NCI-H1436 treated with DMSO at 0.1 percent for 48 hours (cell line): ENCODE measurements at places on chromosomes 5 and 9.
A peak's percentile ranks its signal among the peaks of the same experiment; 100 is the strongest.

DNA sequence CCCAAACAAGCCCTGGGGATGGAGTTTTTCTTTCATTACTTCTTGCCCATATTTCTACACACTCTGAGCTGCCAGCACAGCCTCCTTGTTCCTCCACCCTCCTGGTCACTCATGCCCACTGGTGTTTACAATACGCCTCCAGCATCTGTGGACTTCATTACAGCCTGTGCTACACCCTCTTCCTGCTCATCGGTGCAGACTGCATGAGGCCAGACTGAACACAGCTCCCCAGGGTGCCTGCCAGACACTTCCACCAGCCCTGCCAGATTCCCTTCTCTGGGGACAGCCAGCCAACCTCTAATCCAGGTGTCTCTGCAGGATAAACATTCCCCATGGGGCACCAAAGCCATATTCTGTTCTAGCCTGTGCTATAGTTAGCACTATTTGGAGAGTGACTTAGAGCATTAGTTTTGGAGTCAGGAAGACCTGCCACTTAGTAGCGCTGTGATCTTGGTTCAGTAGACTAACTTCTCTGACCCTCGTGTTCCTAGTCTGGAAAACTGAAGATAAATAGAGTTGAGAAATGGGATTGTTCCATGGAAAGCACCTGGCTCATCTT is 163.8 kb upstream of the KLF4 start:
- DNase-seq = peak; percentile 42

DNA sequence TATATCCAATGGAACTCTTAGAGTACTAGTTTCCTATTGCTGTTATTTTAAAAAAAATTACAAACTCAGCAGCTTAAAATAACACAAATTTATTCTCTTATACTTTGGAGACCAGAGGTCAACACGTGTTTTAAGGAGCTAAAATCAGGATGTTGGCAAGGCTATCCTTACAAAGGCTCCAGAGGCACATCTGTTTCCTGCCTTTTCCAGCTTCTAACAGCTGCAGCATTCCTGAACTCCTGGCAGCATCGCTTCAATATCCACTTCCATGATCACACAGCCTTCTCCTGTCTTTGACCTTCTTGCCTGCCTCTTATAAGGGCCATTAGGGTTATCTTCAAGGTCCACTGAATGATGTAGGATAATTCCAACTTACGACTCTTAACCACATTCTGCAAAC is 92.2 kb upstream of the CCNG1 start:
- DNase-seq = no peak

DNA sequence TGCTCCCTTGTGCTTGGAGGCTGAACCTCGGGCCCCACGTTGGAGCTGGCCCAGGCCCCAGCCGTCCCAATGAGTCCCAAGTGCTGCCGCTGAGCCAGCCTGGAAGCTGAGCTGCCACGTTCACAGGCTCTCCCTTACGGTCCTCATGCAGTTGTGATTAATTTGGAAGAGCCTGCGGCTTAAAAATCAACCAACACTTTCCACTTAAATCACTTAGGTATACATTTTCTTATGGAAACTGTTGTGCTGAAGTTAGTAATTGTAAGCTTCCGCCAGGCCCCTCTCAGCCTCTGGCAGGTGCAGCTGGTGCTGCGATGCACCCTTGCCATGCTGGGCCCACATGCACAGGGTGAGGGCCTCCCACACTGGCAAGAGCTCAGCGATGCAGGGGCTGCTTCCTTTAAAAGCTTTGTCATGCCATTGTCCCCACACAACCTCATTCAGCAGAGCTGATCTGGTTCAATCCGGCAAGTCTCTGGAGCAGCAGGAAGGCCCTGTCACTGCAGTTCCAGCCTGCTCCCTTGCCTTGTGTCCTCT is 61.0 kb downstream of the IPPK start:
- DNase-seq = peak; percentile 12

DNA sequence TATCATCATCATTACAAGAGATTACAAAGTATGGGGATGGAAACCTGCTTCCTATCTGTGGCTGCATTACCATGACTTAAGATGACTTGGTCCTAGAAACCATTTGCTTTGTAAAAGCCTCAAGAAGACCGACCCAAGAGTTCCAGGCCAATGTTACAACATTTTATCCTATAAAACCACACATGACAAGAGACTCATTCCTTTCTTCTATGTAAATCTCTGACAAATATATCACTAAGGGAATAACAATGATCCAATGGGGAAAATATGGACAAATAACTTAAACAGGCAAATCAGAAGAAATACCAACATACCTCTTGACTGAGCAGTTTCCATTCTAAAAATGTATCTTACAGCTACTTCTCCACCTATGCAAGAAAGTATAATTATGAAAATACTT is 44.3 kb upstream of the VPS13A start:
- DNase-seq = no peak

DNA sequence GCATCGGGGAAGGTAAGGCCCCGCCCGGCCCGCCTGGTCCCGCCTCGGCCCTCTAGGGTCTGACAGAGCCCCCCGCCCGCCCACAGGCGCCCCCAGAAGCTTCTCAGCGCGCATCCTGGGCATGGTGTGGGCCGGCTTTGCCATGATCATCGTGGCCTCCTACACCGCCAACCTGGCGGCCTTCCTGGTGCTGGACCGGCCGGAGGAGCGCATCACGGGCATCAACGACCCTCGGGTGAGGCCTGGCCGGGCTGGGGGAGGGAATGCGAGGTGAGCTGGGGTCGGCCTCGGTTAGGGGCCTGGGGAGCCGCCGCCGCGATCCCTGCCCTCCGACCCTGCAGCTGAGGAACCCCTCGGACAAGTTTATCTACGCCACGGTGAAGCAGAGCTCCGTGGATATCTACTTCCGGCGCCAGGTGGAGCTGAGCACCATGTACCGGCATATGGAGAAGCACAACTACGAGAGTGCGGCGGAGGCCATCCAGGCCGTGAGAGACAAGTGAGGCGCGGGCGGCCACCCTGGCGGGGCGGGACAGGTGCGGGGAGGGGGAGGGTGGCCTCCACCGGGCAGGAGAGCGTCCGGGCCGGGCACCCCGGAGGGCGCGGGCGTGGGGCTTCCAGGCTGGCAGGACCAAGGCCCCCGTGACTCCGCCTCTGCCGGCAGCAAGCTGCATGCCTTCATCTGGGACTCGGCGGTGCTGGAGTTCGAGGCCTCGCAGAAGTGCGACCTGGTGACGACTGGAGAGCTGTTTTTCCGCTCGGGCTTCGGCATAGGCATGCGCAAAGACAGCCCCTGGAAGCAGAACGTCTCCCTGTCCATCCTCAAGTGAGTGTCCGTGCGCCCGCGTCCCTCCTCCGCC is 7.1 kb downstream of the LRRC26 start:
- no peak for DNase-seq

GRCh38 chr9:76444322-76444929 is 14.6 kb upstream of the GCNT1 start:
- no peak for DNase-seq

DNA sequence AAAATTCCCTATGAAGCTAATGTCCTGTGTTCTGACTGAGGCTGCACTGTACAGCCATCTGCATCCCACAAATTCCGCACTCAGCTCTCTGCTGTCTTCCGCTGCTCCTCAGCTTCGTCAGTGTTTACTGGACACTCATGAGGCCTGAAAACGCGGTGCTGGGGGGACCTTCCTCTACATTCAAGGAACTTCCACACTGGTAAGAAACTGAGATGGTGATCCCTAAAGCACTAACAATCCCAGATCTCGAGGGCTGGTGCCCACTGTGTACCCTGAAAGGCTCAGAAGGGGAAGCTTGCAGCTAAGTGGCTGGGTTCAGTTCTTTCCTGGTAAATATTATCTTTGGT is 117.9 kb downstream of the NRG2 start:
- no peak for DNase-seq

DNA sequence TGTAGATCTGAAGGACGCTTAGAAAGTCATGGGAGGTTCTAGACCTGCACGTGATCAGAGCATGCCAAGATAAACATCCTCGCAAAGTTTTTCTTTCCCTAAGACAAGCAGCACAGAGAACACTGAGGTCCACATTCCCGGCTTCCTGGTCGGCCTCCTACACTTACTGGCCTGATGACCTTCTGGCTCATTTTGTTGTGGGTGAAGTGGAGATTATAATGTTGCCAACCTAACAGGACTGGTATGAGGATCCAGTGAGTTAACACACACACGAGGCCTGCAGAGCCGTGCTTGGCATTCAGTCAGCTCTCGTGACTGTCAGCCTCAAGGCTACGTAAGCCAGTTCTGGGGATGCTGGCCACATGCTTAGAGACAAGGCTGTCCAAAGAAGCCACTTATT is 186.0 kb downstream of the TENT4A start:
- DNase-seq = no peak

- no peak for DNase-seq
Measured at GRCh38 chr5:127700237-127700766, 2.9 kb upstream of the CCDC192 start.

DNA sequence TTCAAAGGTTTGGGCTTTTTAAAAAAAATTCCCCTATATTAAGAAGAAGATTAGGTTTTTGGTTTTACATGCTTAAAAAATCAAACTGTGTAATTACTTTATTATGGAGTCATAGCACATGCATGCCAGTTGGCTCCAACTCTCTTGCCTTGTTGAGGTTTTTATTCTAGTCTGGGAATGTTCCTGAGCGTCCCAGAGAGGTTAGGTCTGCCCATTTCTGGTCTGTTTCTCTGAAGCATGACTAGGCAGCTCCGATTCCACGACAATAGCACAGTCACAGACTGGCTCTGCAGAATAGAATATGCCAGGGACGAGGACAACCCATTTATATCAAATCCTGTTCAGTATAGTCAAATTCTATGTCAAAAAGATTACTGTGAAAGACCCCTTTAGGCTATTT is 217.0 kb downstream of the PCSK5 start:
- DNase-seq = no peak

- no peak for DNase-seq
Measured at GRCh38 chr9:81363916-81364480, 325.3 kb downstream of the TLE1 start.

- no peak for DNase-seq
Measured at GRCh38 chr5:78773655-78774054, 125.1 kb upstream of the LHFPL2 start.

GRCh38 chr5:983238-983524 is 25.4 kb upstream of the NKD2 start:
- DNase-seq = no peak

GRCh38 chr9:97572892-97573365 is 60.2 kb downstream of the TSTD2 start:
- no peak for DNase-seq

DNA sequence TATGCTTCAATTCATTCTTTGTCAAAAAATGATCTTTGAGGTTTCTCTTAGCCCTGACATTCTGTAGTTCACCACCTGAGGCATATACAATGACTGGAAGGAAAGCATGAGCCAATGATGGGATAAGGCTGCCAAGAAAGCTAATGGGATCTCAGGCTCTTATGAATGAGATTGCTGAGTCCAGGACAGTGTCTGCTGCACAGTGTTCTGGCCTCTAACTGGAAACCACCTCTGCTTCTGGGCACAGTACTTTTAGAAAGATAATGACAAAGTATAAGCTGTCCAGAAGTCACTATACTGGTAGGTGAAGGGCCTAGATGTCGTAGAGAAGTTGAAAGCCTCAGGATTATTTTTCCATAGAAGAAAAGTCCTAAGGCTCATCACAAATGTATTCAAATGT is 69.1 kb upstream of the PAPPA start:
- no peak for DNase-seq

GRCh38 chr5:140388052-140388451 is 13.6 kb upstream of the ANKHD1 start:
- no peak for DNase-seq

GRCh38 chr9:136409557-136410455 is 608 bp downstream of the ENTR1 start:
- DNase-seq = no peak

DNA sequence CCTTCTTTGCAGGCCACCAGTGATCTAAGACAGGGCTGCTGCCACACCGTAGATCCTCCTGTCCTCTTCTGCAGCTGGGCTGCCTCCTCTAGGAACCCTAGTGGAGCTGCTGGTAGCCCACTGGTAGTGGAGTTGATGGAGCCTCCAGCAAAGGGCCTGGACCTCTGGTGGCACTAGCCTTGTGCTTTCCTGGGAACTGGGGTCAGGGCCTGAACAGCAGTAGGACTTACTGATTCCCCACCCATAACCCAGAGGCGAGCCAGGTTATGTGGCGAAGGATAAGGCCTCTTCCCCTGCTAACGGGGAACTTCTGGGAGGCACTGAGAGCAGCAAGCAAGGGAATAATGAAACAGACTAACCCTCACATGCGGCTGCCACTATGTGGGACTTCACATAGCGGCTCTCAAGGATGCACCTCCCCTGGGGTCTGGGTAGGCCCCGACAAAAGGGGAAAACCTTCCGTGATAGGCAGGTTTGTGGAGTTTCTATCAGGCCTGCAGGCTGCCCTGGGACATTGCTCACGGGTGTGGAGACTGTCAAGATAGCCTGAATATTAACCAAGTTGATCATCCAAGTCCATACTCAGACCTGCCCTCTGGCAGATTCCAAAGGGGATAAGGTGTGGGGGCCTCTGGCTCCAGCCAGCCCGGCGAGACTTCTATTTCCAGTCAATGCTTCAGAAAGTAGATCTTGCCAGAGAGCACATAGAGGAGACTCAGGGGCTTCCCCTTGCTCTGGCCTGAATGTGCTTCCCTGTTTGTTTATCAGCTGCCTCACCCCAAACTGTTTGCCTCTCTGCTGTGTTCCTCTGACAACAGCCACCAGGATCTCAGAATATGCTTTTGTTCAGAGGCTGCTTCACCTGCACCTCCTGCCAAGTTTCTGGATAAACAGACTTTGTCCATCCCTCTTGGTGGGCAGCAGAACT is 7.4 kb downstream of the SLC22A4 start:
- no peak for DNase-seq

DNA sequence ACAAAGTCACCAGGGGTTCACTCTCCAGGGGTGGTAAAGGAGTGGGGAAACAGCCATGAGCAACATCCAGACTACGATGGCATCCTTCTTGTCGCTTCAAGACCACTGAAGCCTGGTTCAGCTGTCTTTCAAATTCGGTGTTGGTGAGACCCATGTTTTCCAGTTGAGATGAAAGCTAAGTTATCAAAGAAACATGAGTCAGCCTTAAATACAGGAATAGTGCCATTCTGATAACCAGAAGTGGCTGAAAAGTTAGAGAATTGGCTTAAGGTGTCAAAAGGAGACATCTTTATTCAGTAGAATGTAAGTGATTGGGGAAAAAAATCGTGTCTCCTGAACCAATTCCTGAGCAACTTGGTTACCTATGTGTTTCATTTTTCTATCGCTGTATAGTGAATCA is 7.0 kb upstream of the CARD19 start:
- no peak for DNase-seq

DNA sequence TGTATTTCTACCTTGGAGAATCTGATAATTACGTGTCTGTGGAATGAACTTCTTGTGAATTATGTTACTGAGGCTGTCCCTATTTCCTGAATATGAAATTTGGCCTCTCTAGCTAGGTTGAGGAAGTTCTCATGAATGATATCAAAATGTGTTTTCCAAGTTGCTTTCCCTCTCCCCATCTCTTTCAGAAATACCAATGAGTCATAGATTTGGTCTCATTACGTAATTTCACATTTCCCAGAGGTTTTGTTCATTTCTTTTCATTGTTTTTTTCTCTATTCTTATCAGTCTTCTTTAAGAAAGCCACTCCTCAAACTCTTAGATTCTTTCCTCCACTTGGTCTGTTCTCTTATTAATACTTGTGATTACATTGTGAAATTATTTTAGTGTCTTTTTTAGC is 923.8 kb upstream of the CDH9 start:
- DNase-seq = no peak

GRCh38 chr5:68699966-68700365 is 393.8 kb upstream of the SLC30A5 start:
- DNase-seq = no peak

GRCh38 chr5:87916320-87916719 is 352.3 kb downstream of the TMEM161B start:
- DNase-seq = no peak
